Renal cortical epithelial cell (primary cell): ENCODE measurements at places on chromosomes 2 and 18.
A peak's percentile ranks its signal among the peaks of the same experiment; 100 is the strongest.

DNA sequence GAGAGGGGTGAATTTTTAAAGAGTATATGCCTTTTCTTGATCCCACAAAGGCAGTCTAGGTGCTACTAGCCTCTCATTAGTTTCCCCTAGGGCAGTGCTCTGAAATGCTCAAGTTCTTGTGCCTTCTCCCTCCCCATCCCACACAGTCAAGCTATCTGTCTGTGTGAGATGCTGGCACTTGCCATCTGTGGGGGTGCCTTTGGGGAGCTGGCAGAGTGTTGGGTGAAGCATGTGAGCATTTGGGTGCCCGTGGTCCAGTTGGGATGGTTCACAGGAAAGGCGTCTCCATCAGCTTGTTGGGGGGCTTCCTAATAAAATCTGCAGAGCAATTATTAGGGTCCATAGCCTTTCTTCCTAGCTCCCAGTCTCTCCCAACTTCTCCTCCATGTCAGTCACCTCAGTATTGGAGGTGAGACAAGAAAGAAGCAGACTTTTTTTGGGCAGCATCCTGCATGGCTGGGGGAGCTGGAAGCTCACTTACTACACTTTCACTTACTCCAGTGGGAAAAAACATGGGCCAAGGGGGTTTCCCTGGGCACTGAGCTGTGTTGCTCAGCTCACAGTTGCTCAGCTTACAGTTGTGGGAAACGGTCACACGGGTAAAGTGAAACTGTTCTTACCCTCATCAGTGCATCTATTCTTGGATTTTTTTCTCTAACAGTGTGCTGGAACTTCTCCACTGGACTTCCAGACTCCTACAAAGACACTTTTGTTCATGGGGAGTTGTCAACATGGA lies 29.3 kb downstream of the COLEC11 start:
- no peak for DNase-seq

DNA sequence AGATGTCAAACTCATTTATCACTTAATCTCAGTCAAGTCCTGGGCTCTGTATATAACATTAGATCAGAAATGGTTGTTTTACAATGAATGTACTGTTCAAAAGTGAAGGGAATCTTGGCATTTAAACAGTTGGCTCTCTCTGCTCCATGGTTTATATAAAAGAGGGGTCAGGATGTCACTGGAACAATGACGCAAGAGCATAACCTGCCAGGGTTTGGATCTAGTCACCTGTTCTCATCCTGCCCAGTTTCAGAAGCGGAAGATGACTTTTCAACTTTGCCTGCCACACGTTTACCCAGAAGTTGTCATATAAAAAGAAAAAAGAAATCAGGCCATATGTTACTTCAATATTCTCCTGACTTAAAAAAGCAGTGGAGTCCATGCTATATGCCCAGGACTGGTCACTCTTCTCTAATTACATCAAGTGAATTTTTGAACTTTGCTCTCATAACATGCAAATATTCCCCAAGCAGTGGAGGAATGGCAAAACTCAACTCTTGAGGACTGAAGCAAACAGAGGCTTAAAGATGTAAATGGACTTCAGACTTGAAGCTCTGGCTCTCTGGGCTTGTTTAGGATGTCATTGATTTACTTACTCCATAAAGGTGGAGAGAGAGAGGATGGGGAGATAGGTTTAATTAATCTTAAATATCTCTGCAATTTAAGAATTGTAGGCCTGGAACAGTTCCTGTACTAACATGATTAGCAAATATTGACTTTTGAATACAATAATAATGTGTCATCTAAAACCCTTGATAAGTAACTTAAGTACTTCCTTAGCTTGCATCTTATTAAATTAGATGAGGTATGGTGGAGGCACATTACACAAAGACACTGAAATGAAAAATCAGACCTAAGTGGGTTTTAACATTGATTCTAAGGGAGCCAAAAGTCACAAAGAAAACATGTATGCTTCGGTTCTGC lies 58.3 kb downstream of the ETAA1 start:
- no peak for DNase-seq

GRCh38 chr2:238714038-238714528 lies 133.8 kb upstream of the TWIST2 start:
- no peak for DNase-seq

DNA sequence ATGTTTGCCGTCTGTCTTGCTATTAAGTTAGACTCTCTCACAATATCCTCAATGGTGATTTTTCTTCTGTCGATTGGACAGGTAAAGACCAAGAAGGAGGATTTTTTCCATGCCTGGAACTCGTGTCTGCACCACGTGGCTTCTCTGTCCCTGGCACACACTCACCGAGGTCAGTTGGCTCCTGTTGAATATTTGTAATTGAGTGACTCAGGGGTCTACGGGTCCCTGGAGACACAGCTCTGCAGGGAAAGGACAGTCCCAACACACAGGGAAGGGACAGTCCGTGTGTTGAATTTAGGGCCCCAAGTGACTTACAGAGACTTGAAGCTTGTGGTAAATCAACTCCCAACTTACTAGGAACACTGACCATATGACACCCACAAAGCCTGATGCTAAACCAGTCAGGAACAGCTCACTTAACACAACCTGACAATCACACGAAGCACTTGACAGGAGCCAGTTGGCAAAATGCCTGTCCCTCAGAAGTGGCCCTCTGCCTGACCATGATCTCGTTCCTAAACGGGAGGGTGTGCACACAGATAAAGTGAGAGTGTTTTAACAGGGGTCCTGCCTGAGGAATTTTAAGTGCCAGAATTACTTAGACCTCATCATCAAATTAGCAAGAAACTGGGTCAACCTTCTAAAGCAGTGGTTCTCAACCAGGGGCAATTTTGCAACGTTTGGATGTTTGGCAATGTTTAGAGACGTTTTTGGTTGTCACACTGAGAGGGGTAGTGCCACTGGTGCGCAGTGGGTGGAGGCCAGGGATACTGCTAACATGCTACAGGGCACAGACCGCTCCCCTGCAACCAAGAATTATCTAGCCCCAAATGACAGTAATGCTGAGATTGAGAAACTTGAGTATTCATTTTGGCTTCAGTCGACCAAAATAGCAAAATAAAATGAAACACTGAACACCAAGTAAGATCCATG lies 88.9 kb upstream of the BCL2L11 start:
- DNase-seq = peak; percentile 41

GRCh38 chr2:241315879-241316631 lies at the start of gene SEPTIN2:
Gene SEPTIN2 (plus strand): TSS chr2:241315925. CDS start chr2:241324233, 8,308 bp downstream.
- DNase-seq = peak; percentile 29

- no peak for DNase-seq
These were observed 37.6 kb downstream of the FARP2 start for GRCh38 chr2:241393524-241394196.

DNA sequence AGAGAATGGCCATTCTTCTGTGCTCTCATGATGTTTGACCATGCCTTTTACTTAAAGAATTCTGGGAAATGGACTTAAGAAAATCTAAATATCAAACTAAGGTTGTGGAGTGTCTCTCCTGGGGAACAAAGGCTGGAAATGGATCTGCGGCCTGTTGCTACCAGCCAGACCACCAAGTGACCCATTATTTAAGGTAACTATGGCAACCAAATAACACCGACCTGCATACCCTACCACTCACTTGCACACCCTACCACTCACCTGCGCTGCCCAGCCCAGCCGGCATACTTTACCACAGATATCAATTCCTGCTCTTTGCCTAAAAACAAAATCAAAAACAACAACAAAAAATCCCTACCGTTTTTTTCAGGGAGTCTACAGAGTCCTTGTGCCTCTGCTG lies 203.2 kb downstream of the NBAS start:
- DNase-seq = no peak

DNA sequence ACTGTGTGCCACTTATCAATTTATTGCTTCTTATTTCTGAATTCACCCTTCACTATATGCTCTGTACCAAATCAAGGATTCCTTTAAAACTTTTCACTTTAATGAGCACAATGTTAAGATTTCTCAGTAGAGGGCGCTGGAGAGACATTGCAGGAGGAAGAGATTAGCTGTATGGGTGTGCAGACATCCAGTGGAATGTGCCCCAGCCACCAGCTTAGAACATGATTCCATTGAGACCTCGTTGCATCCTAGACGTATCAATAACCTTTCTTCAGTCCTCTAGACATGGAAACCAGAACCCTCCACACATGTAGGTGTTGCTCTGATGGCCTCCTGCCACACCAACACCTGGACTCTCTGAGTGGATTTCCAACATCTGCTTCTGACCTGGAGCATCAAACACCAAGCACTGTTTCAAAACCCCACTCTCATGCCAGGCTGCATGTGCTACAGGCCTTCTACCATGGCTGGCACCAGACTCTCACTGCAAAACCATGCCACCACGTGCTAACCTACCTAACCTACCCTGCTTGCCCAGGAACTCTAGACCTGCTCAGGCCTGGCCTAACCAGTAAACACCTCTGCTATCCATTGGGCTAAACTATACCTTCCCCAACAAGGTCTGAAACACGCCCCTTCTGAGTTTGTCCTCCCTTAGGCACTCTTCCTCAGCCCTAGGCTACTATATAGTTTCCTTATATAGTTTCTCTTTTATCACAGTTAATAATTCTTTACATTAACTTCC lies 633.2 kb upstream of the PKDCC start:
- peak; percentile 39 for DNase-seq
